ENCODE measurements at places on chromosomes 11 and 22.

- no peak for DNase-seq
Measured at GRCh38 chr11:74751303-74751702, 2.7 kb downstream of the RNF169 start.

- no peak for DNase-seq
Measured at GRCh38 chr11:30017445-30017895, 640 bp upstream of the KCNA4 start.

GRCh38 chr11:119441898-119442243 is 18.9 kb upstream of the THY1 start:
- no peak for DNase-seq

GRCh38 chr11:106288822-106289387 is 211.4 kb downstream of the AASDHPPT start:
- DNase-seq: no peak

DNA sequence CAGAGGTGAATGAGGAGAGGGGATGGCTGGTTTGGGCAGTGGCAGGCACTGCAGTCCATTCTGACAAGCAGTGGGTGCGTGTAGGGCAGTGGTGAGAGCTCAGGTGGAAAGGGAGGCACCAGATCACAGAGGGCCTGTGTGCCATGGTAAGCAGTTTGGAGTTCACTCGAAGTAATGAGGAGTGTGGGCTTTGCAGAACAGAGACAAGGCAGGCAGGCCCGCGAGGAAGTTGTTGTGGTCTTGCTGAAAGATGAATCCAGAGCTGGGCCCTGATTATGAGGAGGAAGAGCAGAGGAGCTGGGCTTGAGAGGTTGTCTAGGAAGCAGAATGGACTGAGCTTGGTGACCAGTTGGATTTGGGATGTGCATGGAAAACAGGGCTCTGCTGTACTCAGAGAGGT is 1.6 kb upstream of the DNAJB13 start:
- no peak for DNase-seq

DNA sequence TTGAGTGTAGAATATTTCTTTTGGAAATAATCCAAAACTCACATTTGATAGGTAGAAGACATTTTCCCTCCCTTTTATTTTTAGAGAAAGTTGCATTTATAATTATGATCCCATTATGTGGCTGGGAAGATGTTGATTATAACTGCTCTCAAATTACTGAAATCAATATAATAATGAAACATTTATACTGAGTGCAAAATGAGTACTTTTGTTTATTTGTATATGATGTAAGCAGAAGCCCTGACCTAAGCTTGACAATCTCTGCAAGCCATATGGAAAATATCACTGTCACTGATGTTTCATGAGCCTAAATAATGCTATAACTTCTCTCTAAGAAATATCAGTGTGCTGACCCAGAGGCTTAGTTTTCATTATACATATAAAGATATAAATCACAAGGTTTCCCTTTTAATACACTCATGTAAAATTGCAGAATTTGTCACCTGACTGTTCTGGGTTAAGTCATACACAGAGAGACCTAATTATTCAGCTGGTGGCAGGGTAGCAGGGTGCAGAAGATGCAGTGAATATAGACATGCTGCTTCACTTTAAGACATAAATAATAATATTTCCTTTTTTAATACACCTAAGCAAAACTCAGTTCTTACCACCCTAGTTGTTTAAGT is 99.2 kb downstream of the BBOX1 start:
- DNase-seq: no peak

- DNase-seq: no peak
Measured at GRCh38 chr11:95055283-95055897, 6.2 kb downstream of the KDM4F start.

DNA sequence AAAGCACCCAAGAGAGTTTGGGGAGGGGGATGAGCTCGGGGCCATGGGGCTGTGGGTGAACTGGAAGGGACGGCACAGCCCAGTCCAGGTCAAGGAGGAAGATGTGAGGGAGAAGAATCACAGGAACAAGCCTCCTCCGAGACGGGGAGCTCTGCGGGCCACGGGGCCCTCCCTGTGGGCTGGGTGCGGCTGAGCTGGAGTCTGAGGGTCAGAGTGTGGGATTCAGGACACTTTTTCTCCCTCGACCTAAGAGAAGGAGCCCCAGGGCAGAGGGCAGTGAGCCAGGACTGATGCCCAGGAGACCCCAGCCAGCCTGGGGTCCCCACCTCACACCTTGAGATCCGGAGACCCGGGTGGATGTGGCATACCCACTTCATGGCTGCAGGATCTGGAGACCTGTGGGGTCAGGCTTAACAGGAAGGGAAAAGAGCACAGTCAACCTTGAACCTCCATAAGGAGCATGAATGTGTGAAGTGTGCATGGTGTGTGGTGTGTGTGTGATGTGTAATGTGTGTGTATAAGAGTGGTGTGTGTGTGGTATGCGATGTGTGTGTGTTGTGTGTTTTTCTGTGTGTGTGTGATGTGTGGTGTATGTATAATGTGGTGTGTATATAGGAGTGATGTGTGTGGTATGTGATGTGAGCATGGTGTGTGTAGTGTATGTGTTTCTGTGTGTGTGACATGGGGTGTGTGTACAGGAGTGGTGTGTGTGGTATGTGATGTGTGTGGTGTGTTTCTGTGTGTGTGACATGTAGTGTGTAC is 504.6 kb downstream of the BRD1 start:
- DNase-seq: no peak

DNA sequence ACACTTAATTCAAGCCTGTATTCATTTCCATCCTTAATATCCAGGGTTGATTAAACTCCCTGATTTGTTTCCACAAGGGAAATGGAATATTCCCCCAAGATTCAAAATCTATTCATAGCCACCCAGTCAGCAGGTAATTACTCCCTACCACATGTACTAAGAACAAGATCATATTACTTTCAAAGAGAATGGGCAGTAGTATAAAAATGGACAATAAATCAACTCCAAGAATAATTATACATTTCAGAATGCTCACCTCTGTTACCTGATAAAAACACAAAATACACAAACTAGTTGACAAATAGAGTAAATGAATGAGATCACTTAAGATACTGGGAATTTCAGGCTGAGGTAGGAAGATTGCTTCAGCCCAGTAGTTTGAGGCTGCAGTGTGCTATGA is 8.5 kb upstream of the FEZ1 start:
- no peak for DNase-seq

GRCh38 chr22:45867118-45867905 is 109.7 kb downstream of the WNT7B start:
- DNase-seq: no peak

DNA sequence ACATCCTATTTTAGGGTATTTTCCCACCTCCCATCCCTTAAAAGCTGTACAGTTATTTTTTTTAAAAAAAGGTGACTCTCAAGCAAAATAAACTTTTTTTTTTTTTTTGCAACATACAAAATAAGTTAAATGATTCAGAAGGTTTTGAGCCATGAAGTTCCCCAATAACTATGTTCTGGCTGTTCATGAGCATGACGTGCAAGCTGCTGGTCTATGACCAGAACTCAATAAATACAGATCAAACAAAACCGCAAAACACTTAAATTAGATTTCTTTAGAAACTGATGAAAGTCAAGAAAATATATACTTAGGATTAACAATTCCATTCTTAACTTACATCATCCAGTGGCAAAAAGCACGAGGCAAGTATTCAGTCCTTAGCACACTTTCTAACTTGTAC is 24.1 kb upstream of the CLNS1A start:
- no peak for DNase-seq

DNA sequence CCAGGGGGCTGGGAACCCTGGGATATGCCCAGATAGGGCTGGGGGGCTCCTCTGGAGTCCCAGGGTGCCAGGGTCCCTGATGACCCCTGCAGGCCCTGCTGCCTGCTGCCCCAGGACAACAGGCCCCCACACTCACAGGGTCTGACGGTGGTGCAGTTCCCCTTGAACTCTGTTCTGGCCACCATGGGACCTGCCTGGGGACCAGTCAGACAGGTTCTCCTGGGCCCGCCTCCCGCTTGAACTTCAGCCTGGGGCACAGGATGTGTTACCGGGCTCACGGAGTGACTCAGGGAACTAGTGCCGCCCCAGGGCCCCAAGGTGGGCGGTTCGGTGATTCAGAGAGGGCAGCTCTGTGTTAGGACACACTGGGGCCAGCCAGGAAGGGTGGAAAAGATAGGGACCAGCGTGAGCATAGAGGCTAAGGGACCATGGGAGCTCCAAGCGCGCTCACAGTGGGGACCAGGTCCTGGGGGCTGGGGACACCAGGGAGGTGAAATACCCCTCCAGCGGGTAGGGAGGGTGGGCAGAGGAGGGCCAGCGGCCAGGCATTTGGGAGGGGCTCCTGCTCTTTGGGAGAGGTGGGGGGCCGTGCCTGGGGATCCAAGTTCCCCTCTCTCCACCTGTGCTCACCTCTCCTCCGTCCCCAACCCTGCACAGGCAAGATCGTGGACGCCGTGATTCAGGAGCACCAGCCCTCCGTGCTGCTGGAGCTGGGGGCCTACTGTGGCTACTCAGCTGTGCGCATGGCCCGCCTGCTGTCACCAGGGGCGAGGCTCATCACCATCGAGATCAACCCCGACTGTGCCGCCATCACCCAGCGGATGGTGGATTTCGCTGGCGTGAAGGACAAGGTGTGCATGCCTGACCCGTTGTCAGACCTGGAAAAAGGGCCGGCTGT is 21.5 kb upstream of the TXNRD2 start:
- DNase-seq: no peak

DNA sequence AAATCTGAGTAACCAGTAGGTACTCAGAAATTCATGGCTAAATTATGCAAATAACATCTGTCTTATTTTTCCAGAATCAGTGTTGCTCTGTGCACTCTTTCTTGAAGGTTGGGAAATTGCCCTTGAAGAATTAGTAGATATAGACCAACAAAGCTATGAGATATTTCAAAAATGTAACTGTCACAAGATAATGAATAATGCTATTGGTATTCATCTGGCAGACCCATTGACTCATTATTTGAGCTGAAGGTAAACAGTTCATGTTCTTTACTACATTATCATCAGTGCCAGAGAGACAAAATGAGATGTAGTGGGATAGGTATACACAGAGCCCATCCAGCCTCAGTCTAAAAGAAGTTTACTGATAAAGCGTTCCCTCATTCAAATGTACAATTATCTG is 274.7 kb downstream of the CASP12 start:
- DNase-seq: no peak

DNA sequence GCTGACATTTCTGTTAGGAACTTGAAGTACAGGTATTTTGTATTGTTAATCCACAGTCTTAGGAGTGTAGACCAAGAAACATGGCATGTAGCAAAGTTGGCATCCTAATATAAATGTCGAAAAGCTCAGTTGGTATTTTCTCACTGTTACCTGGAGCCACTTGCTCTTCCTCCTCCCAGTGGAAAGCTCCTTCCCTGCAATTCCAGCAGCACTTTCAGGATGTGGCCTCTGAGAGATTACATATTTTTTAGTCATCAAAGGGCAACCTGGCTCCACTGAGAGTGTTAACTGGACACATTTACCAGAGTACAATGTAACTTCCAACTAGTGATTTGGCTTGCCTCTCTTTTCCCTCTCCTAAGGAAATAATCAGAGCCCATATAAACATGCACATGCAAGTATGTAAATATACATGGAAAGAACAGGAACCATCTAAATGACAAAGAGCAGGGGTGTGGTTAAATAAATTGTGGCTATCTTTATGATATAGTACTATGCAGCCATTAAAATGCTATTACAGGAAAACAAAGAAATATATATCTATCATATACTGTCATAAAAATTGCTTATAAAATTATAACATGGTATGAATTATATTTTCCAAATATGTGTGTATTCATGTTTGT is 14.3 kb upstream of the EED start:
- no peak for DNase-seq

DNA sequence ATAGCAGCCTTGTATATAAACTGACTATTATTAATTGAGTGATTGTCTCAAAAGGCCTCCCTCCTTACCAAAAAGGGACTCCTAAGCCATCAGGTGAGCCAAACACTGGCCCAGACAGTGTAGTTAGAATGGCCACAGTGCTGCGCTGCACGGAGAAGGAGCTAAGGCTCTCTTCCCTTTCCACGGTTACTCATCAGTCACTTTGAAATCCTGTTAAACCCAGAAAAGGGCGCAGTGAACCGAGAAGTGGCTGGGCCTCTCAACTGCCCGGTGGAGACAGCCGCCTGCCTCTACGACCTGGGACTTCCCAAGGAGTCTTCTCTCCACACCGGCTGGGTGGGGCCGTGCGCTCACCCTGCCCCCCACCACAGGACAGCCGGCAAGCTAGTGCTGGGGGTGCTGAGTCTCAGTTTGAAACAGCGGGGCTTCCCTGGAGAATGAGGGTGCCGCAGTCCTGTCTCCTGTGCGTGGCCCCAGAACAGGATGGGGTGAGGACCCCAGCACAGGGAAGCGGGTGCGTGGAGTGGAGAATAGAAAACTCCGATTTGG is 1.3 kb downstream of the MYH9 start:
- peak; percentile 60 for DNase-seq

DNA sequence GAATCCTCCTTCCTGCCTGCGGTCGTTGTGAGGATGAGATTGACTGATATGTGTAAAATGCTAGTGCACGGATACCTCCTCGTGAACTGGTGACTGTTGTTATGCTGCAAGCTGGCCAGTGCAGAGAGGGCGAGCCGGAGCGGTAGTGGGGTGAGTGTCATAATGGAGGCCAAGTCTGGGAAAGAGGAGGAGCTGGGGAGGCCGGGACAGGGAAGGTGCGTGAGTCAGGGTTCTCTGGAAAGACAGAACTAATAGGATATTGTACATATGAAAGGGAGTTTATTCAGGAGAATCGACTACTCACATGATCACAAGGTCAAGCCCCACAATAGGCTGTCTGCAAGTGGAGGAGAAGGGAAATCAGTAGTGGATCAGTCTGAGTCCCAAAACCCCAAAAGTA is 56.8 kb upstream of the FADD start:
- no peak for DNase-seq

GRCh38 chr11:117514256-117514655 is 186.6 kb downstream of the CEP164 start:
- no peak for DNase-seq

DNA sequence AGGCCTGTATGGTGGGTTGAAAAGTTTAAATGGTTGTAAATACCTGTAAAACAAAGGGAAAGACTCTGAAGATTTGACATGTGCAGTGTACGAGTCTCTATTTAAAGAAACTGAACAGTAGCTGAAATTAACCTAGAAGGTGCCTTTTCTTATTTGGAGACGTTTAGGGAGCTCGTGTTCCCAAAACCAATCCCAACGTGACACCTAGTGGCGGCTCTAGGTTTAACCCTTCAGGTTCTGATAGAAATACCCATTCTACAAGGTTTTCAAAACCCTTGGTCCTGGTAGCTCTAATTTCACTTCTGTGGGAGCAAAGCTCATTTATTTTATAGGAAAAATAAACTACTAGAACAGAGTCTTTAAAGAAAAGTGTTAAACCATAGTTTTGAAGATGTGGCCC is 258.3 kb downstream of the LRRC4C start:
- DNase-seq: no peak

GRCh38 chr22:32469799-32470212 is 4.8 kb upstream of the FBXO7 start:
- DNase-seq: no peak

DNA sequence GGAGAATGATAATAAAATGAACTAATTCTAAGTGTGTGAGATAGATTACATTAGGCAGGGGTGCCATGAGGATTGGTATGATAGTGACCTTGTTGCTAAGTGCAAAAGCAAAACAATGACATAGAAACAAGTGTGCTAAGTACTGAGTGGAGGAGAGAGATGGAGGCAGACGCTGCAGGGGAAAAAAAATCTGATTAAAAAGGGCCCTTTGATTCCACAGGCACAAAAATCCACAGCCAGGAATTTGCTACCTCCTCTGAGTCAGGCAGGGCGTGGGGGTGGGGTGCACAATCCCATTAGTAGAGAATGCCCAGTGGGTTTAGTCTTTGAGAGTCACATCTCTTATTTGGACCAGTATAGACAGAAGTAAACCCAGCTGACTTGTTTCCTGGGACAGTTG is at the start of gene CNTF:
Gene CNTF (plus strand): TSS at position 322 of the 400 bp plus-strand sequence. CDS start 88 bp downstream, outside the sequence.
- no peak for DNase-seq
